ENCODE measurements at places on chromosomes 5 and 9. TPM values are rescaled to one million over a fixed set of nuclear protein-coding genes. Genes with fewer than 3 reads are reported as not detected.

TSSK1B gene
- not detected for polyA plus RNA-seq

ANKRD31 gene
- polyA plus RNA-seq = not detected

INSYN2B gene
- polyA plus RNA-seq = 0.40 TPM

UAP1L1 gene
- 1.4 TPM for polyA plus RNA-seq
